ENCODE measurements at places on chromosomes 5 and 9. TPM values are rescaled to one million over a fixed set of nuclear protein-coding genes. Genes with fewer than 3 reads are reported as not detected.

The OSMR gene
- 2.2 TPM for total RNA-seq

The RETREG1 gene
- 56.5 TPM for total RNA-seq

The FAM221B gene
- total RNA-seq: not detected

The CCL27 gene
- total RNA-seq: 0.25 TPM

The CDC14B gene
- total RNA-seq: 17.7 TPM

The UBAC1 gene
- total RNA-seq: 24.6 TPM

The HBEGF gene
- total RNA-seq: 14.3 TPM

The EQTN gene
- 1.2 TPM for total RNA-seq

The SPINK5 gene
- 0.25 TPM for total RNA-seq

The ATP6V1G1 gene
- total RNA-seq: 84.8 TPM

The RORB gene
- total RNA-seq: 49.9 TPM

The SGCD gene
- total RNA-seq: 3.0 TPM

The IL9 gene
- total RNA-seq: not detected

The BTNL8 gene
- total RNA-seq: under 0.01 TPM

The C8G gene
- not detected for total RNA-seq

The SLC25A48 gene
- 1.2 TPM for total RNA-seq

The PTGDS gene
- 103 TPM for total RNA-seq

The LHX2 gene
- 106 TPM for total RNA-seq

The PCBD2 gene
- 5.7 TPM for total RNA-seq

The KLHL3 gene
- 7.1 TPM for total RNA-seq

The C5orf58 gene
- total RNA-seq: not detected

The TMEM203 gene
- total RNA-seq: 21.9 TPM

The SLC45A2 gene
- 0.49 TPM for total RNA-seq

The RAB3C gene
- 33.9 TPM for total RNA-seq

The PRUNE2 gene
- 22.9 TPM for total RNA-seq

The ECSCR gene
- 3.4 TPM for total RNA-seq

The SLC22A4 gene
- total RNA-seq: 1.5 TPM

The FAF2 gene
- 24.6 TPM for total RNA-seq

The MED22 gene
- 20.2 TPM for total RNA-seq

The ENTPD2 gene
- total RNA-seq: 0.25 TPM

The PCDHGA2 gene
- total RNA-seq: 8.9 TPM

The CACNA1B gene
- 30.2 TPM for total RNA-seq

The WWC1 gene
- 60.5 TPM for total RNA-seq

The SLC22A5 gene
- 6.1 TPM for total RNA-seq

The SLC25A2 gene
- total RNA-seq: not detected

The UTP15 gene
- total RNA-seq: 19.2 TPM

The OCLN gene
- 6.9 TPM for total RNA-seq

The MLANA gene
- not detected for total RNA-seq

The TLR4 gene
- 3.9 TPM for total RNA-seq

The SLC36A3 gene
- not detected for total RNA-seq

The SPINK4 gene
- total RNA-seq: not detected

The TAF11L5 gene
- not detected for total RNA-seq

The ERBIN gene
- 63.2 TPM for total RNA-seq

The FOXD4L4 gene
- total RNA-seq: 0.25 TPM

The RABL6 gene
- total RNA-seq: 29.5 TPM

The PRDM9 gene
- total RNA-seq: not detected

The SLCO6A1 gene
- 0.25 TPM for total RNA-seq
